Fibroblast of upper back skin (primary cell): ENCODE measurements at places on chromosomes 1 and 21.

GRCh38 chr1:211632808-211633523 is 42.5 kb downstream of the NEK2 start:
- DNase-seq, result peak; percentile 90

- peak; percentile 94 for DNase-seq
Measured at GRCh38 chr1:224637515-224637914, 21.4 kb downstream of the CNIH3 start.

DNA sequence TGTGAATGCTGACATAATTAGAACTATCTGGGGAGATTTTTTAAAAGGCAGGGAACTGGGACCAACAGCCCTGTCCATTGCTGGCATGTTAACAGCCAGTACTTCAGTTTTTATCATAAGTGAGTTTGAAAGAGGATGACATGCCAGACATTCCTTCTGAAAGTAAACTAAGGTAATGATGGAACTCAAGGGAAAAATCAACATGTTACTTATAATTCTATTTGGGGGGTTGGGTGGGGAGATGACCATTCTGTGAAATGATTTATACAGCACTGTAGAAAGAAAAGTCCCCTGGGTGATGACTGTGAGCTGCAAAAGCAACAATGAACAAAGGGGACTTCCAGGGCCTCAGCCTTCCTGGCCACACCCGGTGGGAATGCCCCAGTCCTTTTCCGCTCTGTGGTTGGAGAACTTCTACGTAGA is 5.4 kb upstream of the LAMC2 start:
- peak; percentile 92 for DNase-seq

DNA sequence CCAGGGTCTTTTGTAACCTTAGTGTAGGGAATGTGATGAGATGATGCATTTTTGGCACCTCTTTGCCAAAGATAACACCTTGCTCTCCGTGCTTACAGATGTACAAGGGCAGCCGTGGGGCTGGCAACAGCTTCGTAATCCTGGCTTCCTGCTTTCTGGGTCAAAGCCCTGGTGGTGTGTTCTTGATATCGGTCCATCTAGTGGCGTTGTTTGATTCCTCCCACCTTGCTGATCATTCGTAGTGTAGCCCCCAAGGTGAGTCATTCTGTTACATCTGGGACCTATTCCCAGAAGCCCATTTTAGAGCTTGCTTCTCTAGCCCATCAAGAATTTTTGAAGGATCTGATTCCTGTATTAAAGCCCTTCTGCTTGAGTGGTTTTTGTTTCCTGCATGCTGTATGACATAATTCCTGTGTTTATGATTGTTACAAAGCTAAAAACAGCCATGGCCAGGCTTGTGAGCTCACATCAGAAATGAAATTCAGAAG is 7.0 kb upstream of the CCT8 start:
- DNase-seq, result no peak

DNA sequence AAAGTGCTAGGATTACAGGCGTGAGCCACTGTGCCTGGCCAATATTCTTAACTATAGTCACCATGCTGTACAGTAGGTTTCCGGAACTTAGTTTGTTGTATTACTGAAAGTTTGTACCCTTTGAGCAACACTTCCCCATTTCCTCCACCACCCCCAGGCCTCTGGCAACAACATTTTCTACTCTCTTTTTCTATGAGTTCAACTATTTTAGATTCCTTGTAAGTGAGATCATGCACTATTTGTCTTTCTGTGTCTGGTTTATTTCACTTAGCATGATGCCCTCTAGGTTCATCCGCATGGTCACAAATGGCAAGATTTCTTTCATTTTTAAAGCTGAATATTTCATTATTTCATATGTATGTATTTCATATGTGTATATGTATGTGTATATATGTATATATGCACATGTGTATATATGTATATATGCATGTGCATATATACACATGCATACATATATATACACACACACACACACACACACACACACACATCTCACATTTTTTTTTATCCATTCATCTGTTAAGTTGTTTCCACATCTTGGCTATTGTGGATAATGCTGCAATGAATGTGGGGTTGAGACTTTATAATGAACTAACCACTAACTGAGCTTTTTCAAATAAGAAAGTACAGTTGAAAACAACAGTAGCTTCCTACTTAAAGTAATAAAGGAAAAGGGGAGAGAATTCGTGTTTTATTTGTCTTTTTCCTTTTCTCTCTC is 256.8 kb upstream of the C1orf105 start:
- DNase-seq, result peak; percentile 71

GRCh38 chr1:211548321-211549091 is 30.5 kb downstream of the SLC30A1 start:
- no peak for DNase-seq

DNA sequence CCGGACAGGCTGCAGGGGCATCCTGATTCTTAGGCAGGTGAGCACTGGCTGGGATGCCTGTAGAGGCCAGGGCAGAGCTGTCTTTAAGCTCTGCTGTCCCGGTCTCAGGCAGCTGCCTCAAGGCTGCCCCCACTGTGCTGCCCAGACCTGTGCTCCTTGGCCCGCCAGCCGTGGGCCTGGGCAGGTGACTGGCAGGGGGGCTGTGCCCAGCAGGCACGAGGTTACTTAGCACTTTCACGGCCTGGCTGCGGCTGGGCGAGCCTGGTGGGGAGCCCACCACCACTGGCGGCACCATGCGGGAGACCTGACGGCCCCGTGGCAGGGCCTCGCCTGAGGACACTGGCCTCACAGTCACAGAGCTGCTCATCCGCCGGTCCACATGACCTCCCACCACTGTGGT is 8.2 kb downstream of the CRYBG2 start:
- DNase-seq, result no peak

DNA sequence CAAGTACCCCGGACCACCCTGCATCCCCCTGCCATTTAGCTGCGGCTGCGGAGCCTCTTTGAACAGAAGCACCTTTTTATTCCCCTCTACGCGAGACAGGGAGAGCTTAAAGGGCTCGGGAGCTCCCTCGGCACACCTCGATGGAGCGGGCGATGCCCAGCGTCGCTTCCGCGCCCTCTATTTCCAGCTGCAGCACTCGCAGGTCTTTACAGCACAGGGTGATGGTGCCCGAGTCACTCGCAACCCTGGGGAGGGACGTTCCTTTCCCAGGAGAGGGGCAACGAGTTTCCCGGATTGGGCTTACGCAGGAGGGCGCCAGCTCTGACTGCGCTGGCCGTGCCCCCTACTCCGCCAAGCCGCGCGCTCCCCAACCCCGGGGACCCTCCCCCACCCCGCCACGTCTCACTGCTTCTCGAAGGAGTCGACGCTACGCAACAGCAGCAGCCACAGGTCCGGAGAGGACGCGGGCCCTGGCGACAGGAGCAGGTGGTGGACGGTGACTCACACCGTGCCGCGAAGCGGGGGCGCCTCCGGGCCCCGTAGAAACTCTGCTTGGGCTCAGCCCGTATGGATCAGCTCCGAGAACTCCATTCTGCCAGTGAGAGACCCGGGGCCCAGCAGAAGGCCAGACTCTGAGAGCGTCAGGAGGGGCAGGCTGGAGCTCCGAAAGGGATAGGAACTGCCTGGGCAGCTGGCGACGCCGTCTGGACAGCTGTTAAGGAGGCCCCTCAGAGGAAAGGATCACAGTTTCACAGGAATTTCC is 5.8 kb upstream of the FAM167B start:
- DNase-seq, result peak; percentile 32

GRCh38 chr1:186681121-186681520 is 898 bp upstream of the PTGS2 start:
- no peak for DNase-seq

GRCh38 chr1:51572365-51572764 is 44.5 kb upstream of the OSBPL9 start:
- DNase-seq, result no peak

DNA sequence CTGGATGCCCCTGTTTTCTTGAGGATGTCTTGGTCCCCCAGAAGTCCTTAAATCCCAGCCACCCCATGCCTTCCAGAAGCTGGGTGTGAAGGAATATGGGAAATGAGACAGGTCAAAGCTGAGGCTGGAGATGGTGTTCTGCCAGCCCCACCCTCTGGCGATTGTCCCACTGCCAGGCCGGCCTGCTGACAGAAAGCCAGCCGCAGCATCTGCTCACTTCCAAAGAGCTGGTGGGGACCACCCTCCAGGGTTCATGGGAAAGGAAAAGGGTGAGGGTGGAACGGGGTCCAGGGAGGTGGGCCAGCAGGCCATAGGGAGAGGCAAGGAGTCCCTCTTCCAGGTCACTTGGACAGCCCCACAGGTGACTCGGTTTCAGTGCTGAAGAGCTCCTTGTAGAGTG is 1.9 kb upstream of the LINGO4 start:
- DNase-seq, result no peak

DNA sequence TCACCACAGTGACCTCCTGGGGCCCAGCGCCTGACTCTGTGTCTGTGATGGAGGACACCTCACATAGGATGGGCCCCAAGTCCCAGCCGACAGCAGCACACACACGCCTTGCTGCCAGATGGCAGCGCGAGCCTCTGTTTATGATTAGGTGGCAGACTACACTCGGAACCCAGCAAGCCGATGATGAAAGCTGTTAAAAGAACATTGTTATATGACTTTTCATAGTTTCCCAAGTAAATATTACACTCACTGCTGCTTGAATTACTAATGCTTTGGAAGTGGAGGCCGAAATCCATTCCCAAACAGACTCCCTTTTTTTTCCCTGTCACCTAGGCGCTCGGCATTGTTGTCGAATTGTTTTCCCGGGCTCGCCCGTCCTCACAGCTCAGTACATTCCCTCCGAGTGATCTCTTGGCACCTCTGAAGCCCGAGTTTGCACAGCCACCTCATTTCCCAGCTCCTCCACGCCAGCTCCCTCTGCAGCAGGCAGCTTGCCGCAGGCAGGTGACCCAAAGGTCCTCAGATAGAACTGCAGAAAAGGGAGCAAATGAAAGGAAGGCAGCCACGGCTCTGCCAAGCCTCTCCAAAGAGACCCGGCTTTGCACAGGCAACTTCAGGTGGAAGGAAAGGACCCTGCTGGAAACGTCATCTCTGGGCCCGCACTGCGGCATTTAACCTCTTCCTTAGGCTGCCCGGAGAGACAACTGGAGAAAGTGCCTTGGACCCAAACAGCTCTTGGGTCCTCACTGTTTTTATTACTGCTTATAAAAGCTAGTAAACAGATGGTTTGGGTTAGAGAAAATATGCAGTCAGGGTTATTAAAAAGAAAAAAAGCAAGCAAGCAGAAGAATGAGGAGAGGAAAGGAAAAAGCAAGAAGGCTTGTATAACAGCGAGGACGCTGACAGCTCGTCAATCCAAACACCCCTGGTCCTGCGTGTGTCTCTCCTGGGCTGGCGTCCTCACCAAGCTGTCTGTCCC is 72.2 kb upstream of the SLC25A33 start:
- peak; percentile 39 for DNase-seq

DNA sequence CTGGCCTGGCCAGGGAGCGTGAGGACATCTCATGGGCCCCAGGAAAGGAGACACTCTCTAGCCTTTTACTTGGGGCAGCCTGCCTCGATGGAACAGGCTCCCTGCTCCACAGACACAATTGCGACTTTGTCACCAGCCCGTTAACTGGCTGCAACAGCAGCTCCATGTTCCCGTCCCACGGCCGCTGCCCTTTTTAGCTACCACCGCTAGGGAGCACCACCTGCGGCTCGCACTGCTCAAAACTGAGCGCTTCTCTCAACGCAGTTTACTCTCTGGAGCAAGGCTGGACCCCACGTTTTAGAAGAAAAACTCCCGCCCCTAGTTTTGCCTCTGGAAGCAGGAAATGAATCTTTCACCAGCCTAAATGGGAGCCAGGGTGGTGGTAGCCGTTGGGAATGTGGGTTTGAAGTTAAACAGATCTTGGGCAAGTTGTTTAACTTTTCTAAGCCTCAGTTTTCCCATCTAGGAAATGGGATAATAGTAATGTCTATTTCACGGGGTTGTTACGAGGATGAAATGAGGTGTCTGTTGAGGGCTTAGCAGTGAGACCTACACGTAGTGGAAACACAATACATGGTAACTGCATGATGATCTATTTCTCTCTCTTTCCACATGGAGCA is 3.5 kb upstream of the LRRC38 start:
- no peak for DNase-seq

DNA sequence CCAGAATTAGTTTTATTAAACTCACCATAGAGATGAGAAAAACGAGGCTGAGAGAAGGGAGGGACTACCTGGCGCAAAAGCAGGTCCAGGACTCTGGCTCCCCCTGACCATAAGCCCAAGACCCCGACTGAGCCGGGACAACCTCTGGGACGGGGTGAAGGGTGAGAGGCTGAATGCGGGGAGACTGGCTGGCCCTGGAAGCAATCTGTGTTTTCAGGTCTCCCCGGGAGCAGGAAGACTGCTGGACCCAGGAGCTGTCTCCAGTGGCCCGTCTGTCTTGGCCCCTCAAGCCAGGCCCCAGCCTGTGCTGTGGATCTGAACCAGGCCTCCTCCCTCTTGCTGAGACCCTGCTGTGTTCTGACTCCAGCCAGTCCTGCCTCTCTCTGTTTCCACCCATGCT is 240.8 kb downstream of the TRABD2B start:
- DNase-seq, result no peak

- DNase-seq, result no peak
Measured at GRCh38 chr1:65955071-65955470, 162.4 kb downstream of the PDE4B start.

GRCh38 chr1:41192456-41193178 is 49.5 kb downstream of the SCMH1 start:
- peak; percentile 2 for DNase-seq

- no peak for DNase-seq
Measured at GRCh38 chr1:52679498-52679897, 18.6 kb downstream of the COA7 start.

- no peak for DNase-seq
Measured at GRCh38 chr1:63612564-63612963, 19.4 kb downstream of the PGM1 start.

DNA sequence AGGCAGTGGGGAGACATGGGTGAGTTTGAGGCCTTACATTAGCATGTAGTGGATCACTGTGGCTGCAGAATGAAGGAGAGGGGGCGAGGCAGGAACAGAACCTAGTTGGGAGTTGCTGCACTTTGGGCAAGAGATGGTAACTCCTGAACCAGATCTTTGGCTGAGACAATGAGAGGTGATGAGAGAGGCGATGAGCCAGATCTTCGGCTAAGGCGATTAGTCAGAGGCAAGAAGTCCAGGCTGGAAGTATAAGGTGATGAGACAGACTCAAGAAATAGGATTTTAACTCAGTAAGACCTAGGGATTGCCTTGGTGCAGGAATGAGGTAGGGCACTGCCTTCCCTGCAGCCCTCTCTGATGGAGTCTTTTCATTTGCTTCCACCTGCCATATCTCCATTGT is 9.1 kb upstream of the ARTN start:
- DNase-seq, result peak; percentile 30

DNA sequence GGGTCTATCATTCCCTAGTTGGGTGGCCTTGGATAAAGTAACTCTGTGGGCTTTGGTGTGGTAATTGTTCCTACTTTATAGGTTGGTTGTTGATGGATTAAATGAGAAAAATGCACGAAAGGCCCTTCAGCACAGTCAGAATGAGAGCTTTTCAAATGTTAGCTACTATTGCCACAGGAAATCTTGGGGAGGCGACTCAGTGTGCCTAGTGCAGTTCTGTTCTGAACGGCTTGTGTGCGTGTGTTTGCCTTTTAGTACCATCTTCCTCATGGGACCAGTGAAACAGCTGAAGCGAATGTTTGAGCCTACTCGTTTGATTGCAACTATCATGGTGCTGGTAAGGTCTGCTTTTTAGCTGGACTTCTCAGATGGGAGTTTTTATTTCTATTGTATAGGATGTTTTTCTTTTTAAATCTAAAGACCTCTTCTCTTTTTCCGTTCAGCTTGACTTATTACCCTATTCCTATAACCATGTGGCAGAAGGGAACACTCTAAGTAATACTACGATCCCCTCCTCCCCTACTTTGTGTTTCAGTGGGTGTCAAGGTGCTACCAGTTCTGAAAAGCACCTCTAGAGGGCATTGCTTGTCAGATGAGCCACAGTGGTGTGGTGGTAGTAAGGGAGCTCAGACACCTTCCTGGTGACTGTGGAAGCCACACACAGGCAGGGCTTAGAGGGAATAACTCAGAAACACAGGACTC is 9.2 kb downstream of the SFT2D2 start:
- peak; percentile 52 for DNase-seq
